ENCODE measurements at places on chromosomes 16 and 17. TPM values are rescaled to one million over a fixed set of nuclear protein-coding genes. Genes with fewer than 3 reads are reported as not detected.

LPO gene
- not detected for total RNA-seq

FZD2 gene
- total RNA-seq, result 0.53 TPM

DNA sequence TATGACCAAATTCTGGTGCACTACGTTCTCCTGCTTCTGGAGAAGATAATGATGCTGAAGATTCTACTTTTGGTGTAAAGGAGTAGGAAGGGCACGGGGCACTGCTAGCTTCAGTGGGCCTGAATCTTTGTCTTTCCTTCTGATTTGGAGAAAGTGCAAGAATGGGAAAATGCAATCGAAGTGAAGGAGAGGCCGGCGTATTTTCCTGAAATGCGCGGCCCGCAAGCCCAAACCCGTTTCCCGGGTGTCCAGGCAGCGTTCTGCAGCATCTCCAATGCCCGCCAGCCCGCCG is 372 bp upstream of the NDE1 start:
- peaks cover 14% of the 10 kb centered on the region for H3K36me3 ChIP-seq
- peak overlapping the region; percentile 78 for H3K27ac ChIP-seq
- no peaks in the 10 kb centered on the region for H3K27me3 ChIP-seq
- DNase-seq, result no peak

KRTAP4-1 gene
- not detected for total RNA-seq

DNA sequence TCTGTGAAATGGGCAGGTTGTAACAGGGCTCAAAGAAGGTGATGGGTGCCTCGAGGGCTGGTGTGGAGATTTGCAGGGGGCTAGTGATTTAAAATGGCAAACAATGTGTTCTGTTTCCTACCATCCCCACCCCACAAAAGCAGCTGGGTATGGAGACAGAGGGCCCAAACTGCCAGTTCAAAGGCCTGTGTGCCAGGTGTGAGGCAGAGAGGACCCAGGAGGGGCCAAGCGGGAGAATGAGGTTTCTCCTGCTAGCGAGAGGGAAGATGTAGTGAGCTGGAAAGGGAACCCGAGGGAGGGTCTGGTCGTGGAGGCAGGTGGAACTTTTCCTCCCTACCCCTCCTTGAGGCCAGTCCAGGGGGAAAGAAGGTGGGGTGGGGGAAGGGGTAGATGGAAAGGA is 39.4 kb downstream of the LAT start:
- no peaks in the 10 kb centered on the region for H3K36me3 ChIP-seq
- H3K27me3 ChIP-seq, result no peaks in the 10 kb centered on the region
- DNase-seq, result no peak
- peak overlapping the region; percentile 29 for H3K27ac ChIP-seq
- no peak overlapping the region for H3K4me3 ChIP-seq

GRCh38 chr16:10390330-10390729 is 4.5 kb downstream of the ATF7IP2 start:
- H3K36me3 ChIP-seq, result peaks cover 71% of the 10 kb centered on the region
- H3K27me3 ChIP-seq, result no peaks in the 10 kb centered on the region
- peak overlapping the region; percentile 5 for H3K4me3 ChIP-seq
- H3K27ac ChIP-seq, result peak overlapping the region; percentile 33

All from activated T-helper 2 cell treated with anti-CD3 and anti-CD28 coated beads, Interferon-gamma antibody, Interleukin-2, Interleukin-4, amounts not matched to agents 10 μg/mL and 5 μg/mL and 100 μg/mL, durations not matched to agents 14 hours and 24 hours and 36 hours (primary cell).